ENCODE measurements at places on chromosomes 7 and 10.

- DNase-seq: no peak
Measured at GRCh38 chr10:86283466-86284287, 82.9 kb downstream of the GRID1 start.

GRCh38 chr10:132963430-132963960 is 21.1 kb upstream of the CFAP46 start:
- DNase-seq: no peak

- no peak for DNase-seq
Measured at GRCh38 chr7:148503900-148504487, 86.6 kb upstream of the C7orf33 start.

DNA sequence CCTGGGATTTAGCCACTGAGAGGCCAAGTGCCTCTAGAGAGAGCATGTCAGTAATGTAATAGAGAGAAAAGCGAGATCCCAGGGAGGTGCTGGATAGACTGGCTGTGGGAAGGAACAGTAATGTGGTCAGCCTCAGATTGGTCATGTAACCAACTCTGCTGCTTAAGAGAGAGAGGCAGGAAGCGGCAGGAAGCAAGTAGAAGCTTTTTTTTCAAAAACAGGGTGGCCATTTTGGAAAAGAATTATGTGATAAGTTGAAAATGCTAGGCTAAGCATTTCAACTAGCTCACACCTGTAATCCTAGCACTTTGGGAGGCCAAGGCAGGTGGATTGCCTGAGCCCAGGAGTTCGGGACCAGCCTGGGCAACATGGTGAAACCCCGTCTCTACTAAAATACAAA is 3.7 kb upstream of the PCOLCE start:
- DNase-seq: no peak

DNA sequence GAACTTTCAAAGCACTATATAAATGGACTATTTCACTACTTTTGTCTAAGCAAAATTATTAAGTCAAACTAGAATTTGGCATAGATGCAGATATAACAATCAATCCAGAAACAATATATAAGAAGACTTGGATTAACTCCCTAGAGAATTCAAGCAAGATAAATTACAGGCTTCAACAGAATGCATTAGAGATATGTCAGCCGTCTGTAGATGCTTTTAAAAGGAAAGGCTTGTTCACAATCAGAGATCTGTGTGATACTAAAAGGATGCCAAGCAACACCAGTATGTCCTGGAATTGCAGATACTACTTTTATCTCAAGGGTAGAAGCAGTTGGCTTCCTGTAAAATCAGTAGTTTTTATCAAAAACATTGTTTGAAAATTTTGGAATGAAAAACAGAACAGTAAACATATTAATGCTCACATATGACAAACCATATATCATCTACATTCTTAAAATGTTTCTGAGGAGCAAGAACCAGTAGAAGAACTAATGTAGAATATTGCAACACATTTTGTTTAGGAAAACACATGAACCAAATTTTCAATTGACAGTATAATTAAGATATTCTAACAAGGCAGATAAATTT is 947.9 kb upstream of the LRRN3 start:
- no peak for DNase-seq

- DNase-seq: no peak
Measured at GRCh38 chr7:43385856-43386255, 197.1 kb upstream of the STK17A start.

DNA sequence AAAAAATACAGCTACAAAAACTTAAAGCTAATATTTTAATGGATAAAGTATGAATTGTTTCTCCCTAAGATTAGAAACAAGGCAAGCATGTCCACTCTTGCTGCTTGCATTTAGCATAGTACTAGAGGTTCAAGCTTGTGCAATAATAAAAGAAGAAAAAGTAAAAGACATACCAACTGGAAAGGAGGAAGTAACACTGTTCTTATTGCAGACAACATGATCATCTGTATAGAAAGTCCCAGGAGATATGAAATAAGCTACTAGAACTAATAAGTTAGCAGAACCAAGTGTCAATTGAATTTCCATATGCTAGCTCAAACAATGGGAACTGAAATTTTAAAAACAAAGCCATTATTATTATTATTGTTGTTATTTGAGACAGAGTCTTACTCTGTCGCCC is 20.0 kb upstream of the RABGEF1 start:
- DNase-seq: no peak

GRCh38 chr7:21417647-21418046 is 10.2 kb upstream of the SP4 start:
- DNase-seq: peak; percentile 14

- DNase-seq: no peak
Measured at GRCh38 chr7:22944022-22944421, 69.9 kb downstream of the HYCC1 start.

DNA sequence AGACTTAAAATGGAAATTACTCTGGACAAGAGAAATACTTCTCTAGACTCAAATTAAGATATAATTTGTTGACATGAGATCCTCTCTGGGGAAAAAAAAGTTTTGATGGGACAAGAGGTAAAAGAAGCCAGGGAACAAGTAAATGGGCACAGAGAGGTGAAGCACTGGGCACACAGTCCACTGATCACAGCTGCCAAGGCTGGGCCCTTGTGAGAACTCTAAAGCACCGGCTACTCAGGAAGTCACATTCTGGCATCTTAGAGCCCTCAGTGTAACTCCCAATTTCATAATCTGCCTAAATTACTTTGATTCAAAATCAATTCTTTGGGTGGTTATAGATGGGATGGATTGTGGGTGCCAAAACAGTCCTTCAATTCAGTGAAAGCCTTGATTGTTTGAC is 123.2 kb upstream of the CACNA2D1 start:
- no peak for DNase-seq

GRCh38 chr10:6350609-6351008 is 147.9 kb downstream of the PFKFB3 start:
- no peak for DNase-seq

GRCh38 chr7:108488768-108489538 is 32.7 kb upstream of the NRCAM start:
- no peak for DNase-seq

DNA sequence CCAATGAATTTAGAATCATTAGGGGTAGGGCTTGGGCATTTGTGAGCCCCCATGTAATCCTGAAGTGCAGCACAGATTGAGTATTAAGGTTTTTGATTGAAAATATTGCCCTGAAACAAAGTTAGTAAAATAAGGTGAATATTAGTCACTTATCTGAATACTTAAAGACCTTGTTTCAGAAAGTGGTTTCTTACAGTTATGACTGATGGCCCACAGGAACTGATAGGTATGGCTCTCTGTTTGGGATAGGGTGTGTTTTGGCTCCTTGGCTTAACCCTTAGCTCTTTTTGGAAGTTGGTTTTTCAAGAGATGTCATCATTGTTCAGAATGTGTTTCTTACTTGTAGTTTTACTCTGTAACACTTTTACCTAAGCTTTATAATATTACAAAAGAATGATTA is 34.8 kb downstream of the MDFIC start:
- DNase-seq: no peak

- no peak for DNase-seq
Measured at GRCh38 chr7:45582868-45583277, 8.7 kb downstream of the ADCY1 start.

GRCh38 chr10:89097226-89097625 is 106.6 kb downstream of the FAS start:
- no peak for DNase-seq

DNA sequence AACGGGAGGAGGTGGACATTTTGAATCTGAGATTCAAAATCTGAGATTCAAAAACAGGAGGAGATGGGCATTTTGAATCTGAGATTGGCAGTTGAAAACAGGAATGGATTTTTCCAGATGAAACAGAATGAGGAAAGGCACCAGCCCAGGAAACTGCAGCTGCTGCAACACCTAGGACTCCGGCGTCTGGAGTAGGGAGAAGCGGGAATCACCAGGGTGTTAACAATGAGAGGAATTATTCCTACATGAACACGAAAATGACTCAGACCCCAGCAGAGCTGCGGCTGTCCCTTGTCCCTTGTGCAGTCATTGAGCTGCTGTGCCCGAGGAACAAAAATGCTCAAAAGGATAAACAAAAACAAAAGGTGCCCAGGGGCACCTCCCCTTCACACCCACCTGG is 59.9 kb upstream of the KAT6B start:
- no peak for DNase-seq

DNA sequence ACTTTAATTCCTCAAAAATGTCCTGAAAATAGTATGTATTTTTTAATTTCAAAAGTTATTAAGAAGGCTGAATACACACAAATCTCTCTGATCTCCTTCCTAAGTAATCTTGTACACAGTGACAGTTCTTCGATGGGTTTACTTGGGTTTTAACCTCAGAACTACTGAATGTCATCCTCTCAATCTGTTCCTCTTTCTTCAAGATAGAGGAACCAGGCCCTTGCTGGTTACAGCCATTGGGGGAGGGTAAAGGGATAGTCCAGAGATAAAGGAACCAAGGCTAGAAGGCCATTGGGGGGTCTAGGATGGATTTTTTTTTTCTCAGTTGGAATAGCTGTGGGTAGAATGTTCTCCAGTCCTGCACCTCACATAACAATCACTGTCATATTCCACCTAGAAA is 224.9 kb downstream of the SKIDA1 start:
- no peak for DNase-seq

GRCh38 chr10:15518250-15518649 is 147.2 kb upstream of the FAM171A1 start:
- no peak for DNase-seq

DNA sequence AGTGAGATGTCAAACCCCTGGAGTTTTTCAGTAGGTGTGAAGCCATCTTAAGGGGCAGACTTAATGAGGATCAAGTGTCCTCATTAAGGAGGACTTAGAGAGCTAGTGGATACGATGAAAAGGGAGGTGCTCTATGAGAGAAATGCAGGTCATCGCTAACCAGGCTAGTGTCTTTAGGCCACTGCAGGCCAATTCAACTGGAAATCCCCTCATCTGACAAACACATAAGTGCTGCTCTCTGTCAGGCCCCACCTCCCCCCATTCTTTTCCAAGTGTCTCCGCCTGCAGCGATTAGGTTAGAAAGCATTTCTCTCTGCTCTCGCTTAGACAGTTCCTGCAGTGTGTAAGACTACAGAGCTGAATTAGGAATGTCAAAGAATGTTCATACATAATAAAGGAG is 33.7 kb downstream of the RBM28 start:
- no peak for DNase-seq

DNA sequence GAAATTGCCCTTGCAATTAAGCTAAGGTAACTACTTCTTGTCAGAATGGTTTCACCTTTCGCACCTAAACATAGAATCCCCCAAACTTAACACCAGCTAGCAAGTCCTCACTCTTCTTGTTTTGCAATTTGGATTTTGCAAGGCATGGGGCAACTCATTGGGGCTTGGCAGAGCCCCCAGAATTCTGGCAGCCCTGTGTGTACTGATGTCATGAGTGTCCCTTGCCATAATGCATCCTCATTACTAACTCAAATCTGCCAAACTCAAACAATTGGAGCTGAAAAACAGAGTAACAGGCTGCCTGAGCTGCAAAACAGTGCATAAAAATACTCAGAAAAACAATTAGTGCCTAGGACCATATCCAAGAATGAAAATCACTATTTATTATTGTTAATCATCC is 7.9 kb upstream of the XPNPEP1 start:
- DNase-seq: no peak

DNA sequence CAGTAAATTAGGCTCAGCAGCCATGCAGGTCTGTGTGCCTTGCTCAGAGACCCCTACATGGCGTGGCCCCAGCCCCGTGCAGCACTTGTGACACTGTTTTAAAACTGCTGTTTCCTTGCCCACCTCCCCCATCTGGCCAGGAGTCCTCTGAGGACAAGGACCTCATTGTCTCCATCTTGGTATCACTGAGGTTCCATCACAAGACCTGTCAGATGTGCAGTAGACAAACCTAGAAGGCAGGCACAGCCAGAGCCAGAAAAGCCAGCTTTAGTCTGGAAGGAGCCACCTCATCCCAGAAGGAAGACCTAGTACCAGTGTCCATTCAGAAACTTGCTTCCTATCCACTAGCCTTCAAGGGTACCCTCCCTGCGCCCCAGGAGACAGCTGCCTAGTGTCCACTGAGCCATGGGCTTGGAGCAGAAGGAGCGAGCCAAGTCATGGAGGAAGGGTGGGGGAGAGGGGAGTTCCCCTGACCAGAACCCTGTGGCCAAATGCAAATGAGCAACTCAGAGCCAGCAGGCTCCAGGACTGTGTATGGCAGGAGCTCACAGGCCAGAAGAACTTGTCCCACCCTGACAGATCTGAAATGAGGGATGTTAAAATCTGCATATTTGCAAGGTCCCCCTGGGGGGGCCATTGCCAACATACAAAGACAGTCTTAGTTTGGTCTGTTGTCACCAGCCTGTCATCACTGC is 176.1 kb downstream of the SH3PXD2A start:
- no peak for DNase-seq

- no peak for DNase-seq
Measured at GRCh38 chr10:116877391-116877790, 28.1 kb downstream of the ENO4 start.

DNA sequence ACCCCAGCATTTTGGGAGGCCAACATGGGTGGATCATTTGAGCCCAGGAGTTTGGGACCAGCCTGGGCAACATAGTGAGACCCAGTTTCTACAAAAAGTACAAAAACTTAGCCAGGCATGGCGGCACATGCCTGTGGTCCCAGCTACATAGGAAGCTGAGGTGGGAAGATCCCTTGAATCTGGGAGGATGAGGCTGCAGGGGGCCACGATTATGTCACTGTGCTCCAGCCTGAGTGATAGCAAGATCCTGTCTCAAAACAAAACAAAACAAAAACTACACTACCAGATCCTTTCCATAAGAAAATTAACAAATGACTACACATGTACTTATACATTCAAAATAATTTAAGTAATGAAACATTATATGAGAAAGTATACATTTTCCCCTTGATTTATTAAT is 116.4 kb upstream of the KLF6 start:
- DNase-seq: no peak

- DNase-seq: no peak
Measured at GRCh38 chr10:12828736-12829135, 172.8 kb downstream of the CCDC3 start.

DNA sequence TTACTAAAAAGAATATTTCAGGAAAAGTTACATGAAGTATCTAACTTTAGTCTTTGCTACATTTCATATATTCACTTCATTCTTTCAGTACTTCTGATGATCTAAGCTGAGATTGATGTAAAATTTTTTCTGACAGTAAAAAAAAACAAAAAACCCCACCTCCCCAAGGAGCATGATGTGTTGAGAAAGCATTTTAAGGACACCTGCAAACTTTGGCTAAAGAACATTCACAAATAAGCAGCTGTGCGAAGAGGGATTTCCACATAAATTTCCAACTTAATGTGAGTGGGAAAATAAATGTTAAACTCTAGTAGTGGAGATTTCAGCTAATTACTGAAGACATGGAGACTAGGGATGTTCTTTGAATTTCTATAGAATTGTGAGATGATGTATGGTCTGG is 35.5 kb downstream of the DLD start:
- DNase-seq: no peak

GRCh38 chr7:108096996-108097395 is 33.2 kb downstream of the LAMB4 start:
- DNase-seq: no peak

DNA sequence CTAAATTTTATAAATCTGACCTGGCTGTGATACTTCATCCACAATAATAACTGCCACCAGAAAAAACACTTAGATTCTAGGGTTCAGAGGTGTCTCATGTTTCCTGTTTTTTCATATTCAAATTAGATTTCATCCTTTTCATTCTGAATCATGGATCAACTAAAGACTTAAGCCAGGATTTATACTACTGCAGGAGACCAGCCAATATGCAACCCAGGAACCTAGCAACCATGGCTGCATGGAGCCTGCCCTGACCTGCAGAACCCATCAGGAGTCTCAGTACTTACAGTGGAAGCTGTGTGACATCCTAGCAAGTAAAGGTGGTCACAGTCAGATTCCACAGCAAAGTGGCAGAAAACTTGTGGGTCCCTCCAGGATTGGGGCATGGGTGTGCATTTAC is 40.5 kb upstream of the RNF148 start:
- no peak for DNase-seq

- no peak for DNase-seq
Measured at GRCh38 chr10:125089469-125089868, 70.9 kb downstream of the CTBP2 start.

Data from NCI-H2171 (cell line).